ENCODE measurements at places on chromosomes 4 and X.

DNA sequence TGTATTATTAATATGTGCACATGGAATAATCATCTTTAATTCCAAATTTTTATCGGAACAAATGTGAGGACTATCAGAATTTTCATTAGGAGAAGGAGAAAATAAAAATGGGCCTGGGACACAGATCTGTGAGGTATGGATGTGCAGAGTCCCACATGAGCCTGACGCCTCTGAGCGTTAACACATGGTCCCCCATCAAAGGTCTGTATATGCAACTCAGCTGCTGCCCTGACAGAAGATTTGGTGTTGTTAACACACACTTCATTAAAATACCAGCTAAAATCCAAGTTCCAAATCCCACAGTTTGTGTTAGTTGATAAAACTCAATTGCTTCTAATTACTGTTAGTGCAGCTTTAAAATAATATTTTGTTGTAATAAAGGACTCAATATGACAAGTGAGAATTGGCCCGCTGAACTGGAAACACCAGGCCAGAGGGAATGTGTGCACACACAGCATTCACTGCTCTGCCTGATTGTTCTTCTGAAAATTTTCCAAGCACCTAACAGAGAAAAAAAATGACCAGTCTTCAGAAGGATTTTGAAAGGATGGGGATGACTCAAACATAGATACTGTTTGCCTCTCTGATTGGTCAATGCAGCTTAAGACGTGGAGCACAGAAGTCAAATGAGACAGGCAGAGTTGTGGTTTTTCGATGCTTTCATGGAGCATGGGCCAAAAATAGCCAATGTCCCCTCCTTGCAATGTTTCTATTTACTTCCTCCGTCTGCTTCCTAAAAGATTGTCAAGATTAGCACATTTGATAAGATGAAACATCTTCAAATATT is 266.6 kb downstream of the NKX6-1 start:
- H3K27ac ChIP-seq: no peak overlapping the region
- no peaks in the 10 kb centered on the region for H3K36me3 ChIP-seq
- DNase-seq: peak; percentile 55
- H3K4me3 ChIP-seq: no peak overlapping the region
- H3K27me3 ChIP-seq: no peaks in the 10 kb centered on the region

GRCh38 chr4:57777876-57778275 is 667.7 kb upstream of the IGFBP7 start:
- H3K27ac ChIP-seq: no peak overlapping the region
- H3K4me3 ChIP-seq: no peak overlapping the region
- H3K36me3 ChIP-seq: no peaks in the 10 kb centered on the region
- no peaks in the 10 kb centered on the region for H3K27me3 ChIP-seq

GRCh38 chr4:73705056-73705432 is 35.3 kb upstream of the CXCL8 start:
- H3K4me1 ChIP-seq: peaks cover 21% of the 10 kb centered on the region
- peak overlapping the region; percentile 84 for H3K27ac ChIP-seq
- no peaks in the 10 kb centered on the region for H3K36me3 ChIP-seq
- H3K4me3 ChIP-seq: no peak overlapping the region

DNA sequence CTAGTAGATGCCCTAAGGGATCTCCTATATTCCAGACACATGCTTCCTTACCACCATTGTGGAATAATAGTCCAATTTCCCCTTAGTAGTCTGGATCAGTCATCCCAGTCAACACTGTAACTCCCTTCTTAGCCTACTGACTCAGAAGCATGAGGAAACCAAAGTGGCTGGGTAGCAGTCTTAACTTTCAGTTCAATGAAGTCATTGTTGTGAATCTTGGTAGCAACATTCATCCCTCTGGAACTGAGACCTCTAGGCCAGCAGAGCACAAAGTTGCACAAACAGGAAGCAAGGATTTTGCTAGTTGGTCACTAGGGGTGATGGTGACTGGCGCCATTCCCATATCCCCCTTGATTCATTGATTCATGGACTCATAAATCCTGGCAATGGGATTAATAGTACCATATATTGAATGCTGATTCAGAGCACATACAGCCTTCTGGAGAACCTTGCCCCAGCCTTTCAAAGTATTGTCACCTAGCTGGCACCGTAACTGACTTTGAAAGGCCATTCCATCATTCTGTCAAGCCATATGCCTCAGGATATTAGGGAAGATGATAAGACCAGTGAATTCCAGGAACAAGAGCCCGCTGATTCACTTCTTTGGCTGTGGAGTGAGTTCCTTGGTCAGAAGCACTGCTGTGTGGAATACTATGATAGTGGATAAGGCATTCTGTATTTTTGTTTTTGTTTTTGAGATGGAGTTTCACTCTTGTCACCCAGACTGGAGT is 19.7 kb upstream of the GPAT3 start:
- H3K27ac ChIP-seq: no peak overlapping the region
- no peak for DNase-seq
- no peaks in the 10 kb centered on the region for H3K27me3 ChIP-seq
- no peaks in the 10 kb centered on the region for H3K36me3 ChIP-seq

- H3K36me3 ChIP-seq: no peaks in the 10 kb centered on the region
- H3K4me3 ChIP-seq: no peak overlapping the region
- H3K27me3 ChIP-seq: peaks cover 4% of the 10 kb centered on the region
- DNase-seq: peak; percentile 54
Measured at GRCh38 chrX:107542500-107542899, 85.8 kb upstream of the PRPS1 start.

- H3K27ac ChIP-seq: no peak overlapping the region
- no peaks in the 10 kb centered on the region for H3K4me1 ChIP-seq
- H3K36me3 ChIP-seq: no peaks in the 10 kb centered on the region
- peak; percentile 29 for DNase-seq
- no peak overlapping the region for H3K4me3 ChIP-seq
- no peaks in the 10 kb centered on the region for H3K27me3 ChIP-seq
Measured at GRCh38 chr4:171954650-171955049, 141.4 kb downstream of the GALNTL6 start.

- H3K27ac ChIP-seq: peak overlapping the region; percentile 52
- no peak for DNase-seq
- H3K4me3 ChIP-seq: no peak overlapping the region
- peaks cover 47% of the 10 kb centered on the region for H3K4me1 ChIP-seq
- no peaks in the 10 kb centered on the region for H3K27me3 ChIP-seq
- H3K36me3 ChIP-seq: no peaks in the 10 kb centered on the region
Measured at GRCh38 chr4:139559089-139559479, 3.1 kb upstream of the SETD7 start.

- DNase-seq: no peak
- peaks cover 25% of the 10 kb centered on the region for H3K4me1 ChIP-seq
- no peak overlapping the region for H3K4me3 ChIP-seq
- H3K27ac ChIP-seq: no peak overlapping the region
Measured at GRCh38 chr4:8501781-8502180, 61.2 kb downstream of the TRMT44 start.

Measured in stomach (tissue), 19 donors.